ENCODE measurements at places on chromosomes 11 and 22.

DNA sequence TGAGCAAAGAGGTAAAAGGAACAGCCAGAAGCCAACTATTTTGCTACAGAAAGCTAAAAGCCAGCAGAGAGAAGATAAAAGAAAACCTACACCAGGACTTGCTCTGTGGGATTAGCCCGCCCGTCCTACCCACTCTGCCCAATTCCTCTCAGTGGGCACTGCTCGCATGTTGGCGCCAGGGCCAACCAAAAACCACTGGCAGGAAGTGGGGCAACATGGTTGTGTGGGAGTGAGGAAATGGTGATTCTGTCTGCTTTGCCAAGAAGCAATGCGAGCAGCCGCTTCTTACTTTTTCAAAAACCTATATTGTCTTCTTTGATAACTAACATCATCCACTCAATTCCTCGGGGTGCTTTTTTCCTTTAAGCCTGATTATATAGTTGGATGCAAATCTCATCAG is 14.2 kb upstream of the APOA1 start:
- no peak for DNase-seq

GRCh38 chr22:50701076-50701419 is 28.4 kb downstream of the SHANK3 start:
- no peak for DNase-seq

DNA sequence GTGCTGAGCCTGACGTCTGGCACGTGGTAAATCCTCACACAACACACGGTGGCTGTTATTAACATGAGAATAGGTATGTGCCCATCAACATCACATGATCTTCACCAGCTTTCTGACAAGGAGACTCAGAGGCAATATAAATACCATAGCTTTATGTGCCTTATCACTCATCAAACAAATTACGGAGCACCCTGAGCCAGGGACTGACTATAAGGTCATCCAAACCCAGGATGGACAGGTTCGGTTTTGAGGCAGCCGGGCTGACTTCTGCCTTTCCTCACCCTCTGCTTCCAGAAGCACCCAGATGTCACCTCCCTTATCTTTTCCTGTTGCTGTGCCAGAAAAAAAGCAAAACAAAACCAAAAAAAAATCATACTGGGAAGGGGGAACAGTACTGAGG is 5.7 kb upstream of the PLAAT3 start:
- no peak for DNase-seq

DNA sequence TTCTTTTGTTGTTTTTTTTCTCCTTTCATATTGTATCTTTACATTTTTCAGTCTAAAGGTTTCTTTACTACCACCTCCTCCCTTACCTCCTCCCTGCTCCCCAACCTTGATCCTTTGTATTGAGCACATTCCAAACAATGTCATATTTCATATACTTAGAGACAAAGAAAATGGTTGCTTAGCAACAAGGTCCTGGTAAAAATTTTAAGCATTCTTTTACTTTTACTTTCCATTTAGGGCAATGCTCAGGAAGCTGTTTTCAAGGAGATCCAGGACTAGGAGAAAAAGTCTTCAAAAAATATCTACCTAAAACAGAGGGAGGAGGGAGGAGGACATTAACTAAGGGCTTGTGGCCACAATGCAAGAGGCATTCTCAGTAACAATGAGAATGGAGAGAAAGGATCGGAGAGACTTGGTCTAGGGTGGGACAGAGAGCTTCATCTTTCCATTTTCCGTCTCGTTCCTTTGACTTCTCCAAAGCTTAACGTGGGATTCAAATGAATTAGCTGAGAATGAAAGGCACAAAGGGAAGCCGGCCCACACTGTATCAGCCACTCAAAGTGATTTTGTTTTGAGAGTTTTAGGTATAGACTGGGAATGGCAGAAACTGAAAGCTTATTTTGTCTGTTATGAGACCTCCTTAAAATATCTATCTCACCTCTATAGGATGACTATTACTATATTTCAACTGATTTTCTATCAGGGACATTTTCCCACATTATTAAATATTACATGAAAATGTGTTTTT is 455.7 kb downstream of the RAB38 start:
- DNase-seq: no peak

GRCh38 chr11:1948389-1948788 is 1.3 kb downstream of the MRPL23 start:
- DNase-seq: no peak

- DNase-seq: no peak
These were observed 476.4 kb downstream of the TBC1D22A start for GRCh38 chr22:47238690-47239473.

GRCh38 chr11:84289381-84289906 is 1003.3 kb upstream of the CCDC90B start:
- DNase-seq: no peak

GRCh38 chr11:15774388-15774939 is 581.9 kb downstream of the SOX6 start:
- no peak for DNase-seq

DNA sequence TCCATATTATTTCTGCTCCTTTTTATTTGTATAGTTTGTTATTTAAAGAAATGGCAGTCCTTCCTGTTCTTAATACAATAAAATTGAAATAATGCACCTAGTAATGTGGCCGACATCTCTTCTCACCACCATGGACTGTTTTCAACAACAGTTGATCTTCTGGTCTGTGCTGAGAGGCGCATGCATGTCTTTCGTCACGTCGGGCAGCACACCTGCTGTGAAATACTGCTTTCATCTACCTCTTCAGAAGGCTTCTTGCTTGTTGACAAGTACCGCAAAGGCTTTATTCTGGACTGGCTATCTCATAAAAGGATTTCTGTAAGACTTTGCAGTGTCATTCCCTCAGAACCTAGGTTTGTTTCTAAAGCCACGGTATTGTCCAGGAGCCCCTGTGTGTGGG is 13.9 kb upstream of the MYO18B start:
- DNase-seq: no peak

GRCh38 chr11:90288212-90288821 is 65.5 kb upstream of the CHORDC1 start:
- peak; percentile 18 for DNase-seq

DNA sequence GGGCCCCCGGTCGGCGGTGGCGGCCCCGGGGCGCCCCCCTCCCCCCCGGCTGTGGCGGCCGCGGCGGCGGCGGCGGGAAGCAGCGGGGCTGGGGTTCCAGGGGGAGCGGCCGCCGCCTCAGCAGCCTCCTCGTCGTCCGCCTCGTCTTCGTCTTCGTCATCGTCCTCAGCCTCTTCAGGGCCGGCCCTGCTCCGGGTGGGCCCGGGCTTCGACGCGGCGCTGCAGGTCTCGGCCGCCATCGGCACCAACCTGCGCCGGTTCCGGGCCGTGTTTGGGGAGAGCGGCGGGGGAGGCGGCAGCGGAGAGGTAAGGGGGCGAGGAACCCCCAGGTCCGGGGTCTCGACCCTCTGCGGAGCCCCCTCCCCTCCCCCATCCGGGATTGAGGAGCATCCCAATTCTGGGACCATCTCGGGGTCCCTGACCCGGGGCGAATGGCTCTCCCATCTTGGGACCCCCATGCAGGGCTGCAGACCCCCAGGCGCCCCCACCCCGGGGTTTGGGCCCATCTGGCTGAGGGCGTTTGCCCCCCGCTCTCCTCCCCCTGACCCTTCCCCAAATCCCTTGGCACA is 431 bp downstream of the KMT2A start:
- peak; percentile 13 for DNase-seq

DNA sequence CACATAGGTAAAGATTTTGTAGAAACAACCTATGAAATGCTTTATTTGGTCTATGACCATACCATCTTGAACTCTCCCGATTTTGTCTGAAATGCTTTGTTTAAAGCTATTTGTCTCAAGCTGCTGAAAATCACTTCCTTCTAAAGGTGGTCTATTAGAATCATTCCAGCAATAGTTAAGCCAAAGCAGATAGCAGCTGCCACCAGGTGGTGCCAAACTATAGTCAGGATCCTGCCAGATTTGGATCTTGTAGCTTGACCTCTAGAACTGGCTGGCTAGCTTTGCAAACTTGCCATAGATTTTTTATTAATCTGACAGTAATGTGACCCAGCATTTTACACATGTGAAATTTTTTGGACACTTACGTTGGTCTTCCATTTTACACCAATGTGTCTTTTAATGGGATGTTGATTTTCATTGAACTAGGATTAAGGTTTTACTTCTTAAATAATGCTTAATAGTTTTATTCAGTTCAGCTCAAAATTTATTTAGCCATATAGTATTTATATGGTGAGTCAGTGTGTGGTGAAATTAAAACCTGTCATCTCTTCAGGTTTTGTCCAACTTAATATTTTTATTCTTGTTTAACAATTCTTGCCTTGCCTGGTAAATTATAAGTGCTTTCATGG is 19.7 kb downstream of the CTR9 start:
- DNase-seq: peak; percentile 59

GRCh38 chr11:46285594-46286033 is 8.2 kb downstream of the CREB3L1 start:
- peak; percentile 76 for DNase-seq

DNA sequence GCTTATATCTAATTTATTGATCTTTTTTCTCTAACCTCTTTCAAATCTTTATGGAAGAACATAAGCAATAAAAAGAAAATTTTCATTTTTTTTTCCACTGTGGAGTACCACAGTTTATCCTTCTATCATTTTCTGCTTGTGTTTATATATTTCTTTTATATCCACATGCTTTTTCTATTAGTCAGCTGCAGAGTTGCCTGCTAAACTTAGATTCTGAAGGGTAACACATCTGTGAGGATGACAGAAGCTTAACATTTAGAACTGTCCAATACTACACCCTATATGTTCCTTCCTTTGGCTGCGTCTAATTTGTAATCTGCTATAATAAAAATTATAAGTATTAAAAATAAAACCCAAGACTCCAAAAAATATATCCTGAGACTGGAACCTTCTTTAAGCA is 20.8 kb downstream of the CCDC90B start:
- peak; percentile 39 for DNase-seq

GRCh38 chr22:40026641-40027040 is 31.9 kb downstream of the FAM83F start:
- DNase-seq: no peak

DNA sequence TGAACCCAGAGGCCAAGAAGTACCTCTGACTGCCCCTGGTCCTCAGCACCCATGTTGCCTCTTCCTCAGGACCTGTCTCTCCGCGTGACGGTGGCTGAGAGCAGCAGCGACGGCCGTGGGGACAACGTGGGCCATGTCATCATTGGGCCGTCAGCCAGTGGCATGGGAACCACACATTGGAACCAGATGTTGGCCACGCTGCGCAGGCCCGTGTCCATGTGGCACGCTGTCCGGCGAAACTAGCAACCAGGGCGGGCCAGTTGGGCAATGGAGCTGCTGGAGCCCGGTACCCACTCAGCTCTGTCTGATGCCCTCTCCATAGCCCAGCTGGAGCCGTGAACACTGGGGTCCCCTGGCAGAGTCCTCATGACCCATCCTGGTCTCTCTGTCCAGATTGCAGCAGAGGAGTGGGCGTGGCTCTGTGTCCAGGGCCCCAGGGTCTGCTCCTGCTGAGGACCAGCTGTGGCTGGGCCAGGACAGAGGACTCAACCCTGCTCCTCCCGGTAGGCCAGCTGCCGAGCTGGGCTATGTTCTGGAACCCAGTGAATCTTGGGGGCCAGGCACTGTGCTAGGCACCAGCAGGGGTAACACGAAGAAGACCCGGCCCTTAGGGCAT is 8.0 kb upstream of the RHOD start:
- DNase-seq: no peak

DNA sequence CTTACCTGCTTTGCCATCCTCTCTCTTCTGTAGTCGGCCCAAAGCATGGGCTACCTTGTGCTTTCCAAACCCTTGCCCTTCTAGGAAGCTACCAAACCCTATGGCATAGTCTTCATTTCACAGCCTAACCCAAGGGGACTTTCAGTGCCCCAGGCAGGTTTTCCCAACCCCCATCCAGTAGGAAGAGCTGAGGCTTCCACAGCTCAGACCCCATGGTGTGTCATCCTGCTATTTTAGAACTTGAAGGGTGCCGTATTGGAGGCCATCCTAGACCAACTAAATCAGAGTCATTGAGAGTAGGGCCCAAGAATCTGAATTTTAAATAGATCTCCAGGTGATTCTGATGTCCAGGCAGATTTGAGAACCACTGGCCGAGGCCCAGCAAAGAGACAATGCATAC is 31.9 kb upstream of the TUB start:
- no peak for DNase-seq

All from HCEC 1CT (cell line).